ENCODE measurements at places on chromosomes 3 and 15.

GRCh38 chr15:89332446-89332845, 2.2 kb downstream of the POLG start:
- no peak for DNase-seq

DNA sequence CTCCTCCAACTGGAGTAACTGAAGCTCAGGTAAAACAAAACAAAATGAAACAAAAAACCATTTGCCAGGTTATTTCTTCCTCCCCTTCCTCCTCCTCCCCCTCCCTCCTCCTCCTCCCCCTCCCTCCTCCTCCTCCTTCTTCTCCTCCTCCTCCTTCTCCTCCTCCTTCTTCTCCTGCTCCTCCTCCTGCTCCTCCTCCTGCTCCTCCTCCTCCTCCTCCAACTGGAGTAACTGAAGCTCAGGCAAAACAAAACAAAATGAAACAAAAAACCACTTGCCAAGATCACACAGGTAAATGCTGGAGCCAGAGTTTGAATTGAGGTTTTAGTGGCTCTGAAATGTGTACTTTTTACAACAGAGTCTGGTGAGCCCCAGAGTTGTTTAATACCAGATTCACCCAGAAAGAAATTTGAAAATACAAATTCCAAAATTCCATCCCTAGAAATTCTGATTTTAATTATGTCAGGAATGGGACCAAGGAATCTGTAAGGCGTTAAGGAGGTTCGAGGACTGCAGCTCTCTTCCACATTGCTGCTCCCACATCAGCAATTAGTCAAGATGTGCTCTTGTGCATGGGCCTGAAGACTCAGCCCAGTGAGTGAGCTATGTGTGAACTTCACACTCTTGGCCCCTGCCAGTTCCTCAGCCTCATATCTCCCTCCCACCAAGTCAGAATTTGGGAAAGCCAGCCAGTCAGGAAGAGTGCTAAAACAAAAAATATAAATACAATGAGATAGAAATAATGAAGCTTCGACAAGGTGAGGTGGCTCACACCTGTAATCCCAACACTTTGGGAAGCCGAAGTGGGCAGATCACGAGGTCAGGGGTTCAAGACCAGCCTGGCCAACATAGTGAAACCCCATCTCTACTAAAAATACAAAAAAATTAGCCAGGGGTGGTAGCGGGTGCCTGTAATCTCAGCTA, 31.6 kb upstream of the ZNF770 start:
- no peak for DNase-seq

DNA sequence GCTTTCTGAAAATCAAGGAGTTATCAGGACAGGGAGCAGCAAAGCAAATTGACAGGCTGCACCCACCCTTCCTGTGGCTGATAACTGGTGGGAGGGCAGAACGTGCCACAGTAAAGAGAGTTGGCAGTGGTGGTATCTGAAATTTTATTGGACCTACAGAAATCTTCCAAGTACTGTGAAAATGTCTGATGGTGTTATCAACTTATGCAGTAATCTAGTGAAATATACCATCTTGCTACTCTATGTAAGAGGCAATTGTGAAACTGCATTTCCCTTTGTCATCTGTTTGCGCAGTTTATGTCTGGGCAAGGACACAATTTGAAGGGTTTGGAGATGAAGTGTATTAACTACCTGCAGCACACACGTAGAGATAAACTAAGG, 1.5 kb downstream of the PLCL2 start:
- no peak for DNase-seq

GRCh38 chr3:109213321-109213720, 76.8 kb downstream of the C3orf85 start:
- DNase-seq = no peak

DNA sequence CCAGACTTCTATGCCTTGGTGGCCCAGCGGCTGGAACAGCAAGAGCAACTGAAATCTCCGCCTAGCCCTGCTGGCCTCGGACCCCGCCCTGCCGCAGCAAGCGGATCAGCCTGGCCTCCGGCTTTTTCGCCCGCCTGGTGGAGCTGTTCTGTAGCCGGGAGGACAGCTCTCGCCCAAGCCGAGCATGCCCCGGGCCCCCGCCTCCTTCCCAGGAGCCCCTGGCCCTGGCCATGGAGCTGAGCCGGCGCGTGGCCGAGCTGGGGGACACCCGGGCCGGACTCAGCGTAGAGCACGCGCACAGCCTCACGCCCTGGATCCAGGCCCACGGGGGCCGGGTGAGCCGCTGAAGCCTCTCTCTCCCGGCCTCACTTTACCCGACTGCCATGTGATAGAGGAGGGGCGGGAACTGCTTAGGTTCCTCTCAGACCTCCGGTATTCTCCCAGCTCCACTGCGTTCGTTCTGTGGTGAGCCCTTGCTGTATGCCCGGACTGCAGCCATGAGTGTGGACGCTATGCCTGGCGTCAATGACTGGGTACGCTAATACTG, 24.1 kb upstream of the MRPL3 start:
- no peak for DNase-seq

GRCh38 chr3:127038466-127038865, 55.6 kb downstream of the PLXNA1 start:
- DNase-seq = no peak

DNA sequence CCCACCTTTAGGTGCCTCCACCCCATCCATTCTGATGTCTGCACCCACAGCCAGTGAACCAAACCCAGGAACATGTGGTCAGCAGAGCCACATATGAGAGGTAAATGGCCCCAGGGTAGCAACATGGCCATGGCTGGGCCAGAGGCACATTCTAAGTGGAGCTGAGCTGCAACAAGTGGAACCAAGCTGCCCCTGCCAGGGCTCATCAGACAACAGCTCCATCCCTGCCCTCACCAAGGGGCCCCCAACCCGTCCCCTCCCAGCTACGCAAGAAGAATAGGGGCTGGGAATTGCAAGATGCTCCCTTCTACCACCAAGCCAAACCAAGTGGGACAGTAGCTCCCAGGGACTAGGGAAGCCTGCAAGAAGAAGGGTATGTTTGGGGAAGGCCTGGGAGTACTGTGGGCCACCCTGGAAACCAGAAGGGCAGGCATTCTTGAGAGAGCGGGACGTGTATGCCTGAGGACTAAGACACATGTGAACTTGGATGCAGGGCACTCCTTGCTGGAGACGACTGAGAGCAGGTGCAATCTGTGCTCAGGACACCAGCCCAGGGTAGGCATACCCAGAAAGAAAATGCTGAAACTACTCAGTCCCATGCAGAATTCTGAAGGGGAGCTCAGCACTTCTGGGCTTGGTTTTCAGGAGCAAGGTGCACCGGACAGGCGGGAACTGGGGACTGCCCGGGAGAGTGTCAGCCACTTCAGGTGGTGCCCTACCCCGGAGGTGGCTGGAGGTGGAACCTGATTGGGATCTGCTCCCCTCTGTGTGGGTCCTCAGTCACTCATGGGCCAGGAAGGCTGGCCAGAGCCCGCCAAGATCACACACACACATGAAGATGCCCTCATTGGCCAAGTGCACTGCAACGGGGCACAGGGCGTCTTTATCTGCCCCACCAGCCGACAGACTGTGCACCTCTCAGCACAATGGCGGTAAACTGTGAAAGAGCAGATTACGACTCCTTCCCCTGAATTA, 9.5 kb downstream of the MYL3 start:
- no peak for DNase-seq

DNA sequence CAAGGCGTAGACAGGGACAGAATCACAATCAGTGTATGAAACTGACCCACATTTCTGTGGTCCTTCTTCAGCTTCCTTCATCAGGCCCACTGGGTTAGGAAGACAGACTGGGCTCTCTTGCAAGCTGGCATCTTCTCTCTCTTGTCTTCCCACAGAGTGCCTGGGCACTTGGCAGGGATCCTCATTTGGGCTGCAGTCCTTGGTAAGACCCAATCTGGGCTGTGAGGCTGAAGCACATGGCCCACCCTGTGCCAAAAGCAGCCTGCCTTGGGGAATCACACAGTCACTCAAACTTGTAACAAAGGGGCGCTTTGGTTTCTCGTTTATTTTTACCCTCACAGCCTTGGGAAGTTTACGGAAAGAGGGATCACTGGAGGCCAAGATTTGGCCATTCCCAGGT, 8.2 kb upstream of the EPHB3 start:
- no peak for DNase-seq

GRCh38 chr15:49155834-49156627, 632 bp upstream of the COPS2 start:
- DNase-seq = no peak

DNA sequence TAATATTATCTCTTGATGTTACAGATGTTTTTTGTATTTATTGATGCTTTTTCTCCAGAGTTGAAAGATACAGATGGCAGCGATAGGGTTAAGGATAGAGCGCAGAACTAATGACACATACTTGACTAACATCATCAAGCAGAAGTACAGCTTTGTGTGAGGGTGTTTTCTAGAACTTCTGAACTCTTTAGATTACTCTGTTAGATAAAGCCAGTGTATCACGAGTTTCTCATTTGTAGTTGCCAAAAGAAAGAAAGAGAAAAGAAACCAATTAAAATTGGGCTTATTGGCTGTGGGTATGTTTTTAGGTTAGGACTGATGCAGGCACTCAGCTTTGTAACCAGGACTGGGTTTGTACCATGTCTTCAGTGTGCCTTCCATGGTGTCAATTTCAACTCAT, 6.6 kb upstream of the GPR171 start:
- no peak for DNase-seq

DNA sequence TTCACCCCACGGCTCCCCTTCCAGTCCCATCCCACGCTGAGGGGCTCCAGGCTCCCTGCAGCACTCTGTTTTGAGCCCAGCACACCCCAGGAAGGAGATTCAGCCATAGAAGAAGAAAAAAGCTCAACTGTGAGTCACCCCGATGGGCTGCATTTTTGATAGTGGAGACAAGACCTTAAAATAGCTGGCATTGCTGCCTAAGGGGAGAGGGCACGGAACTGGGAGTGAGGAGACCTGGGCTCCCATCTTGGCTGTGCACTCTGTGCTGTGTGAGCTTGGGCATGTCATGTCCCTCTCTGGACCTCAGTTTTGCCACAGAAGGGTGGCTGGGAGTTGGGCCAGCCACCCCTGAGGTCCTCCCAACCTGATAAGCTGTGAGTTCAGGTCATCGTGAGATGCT, 57.2 kb upstream of the SMAD6 start:
- no peak for DNase-seq

Data from cerebellar nuclear complex (tissue), 1 donor.